ENCODE measurements at places on chromosomes 1 and 21.

GRCh38 chr1:206538086-206538770 is 30.9 kb downstream of the RASSF5 start:
- no peak for DNase-seq

GRCh38 chr21:41945982-41946381 is 7.8 kb downstream of the C2CD2 start:
- DNase-seq: no peak

GRCh38 chr21:20187028-20187427 is 811.2 kb upstream of the NCAM2 start:
- DNase-seq: no peak

- DNase-seq: no peak
Observed at GRCh38 chr1:43831851-43832250, 101.8 kb upstream of the ARTN start.

DNA sequence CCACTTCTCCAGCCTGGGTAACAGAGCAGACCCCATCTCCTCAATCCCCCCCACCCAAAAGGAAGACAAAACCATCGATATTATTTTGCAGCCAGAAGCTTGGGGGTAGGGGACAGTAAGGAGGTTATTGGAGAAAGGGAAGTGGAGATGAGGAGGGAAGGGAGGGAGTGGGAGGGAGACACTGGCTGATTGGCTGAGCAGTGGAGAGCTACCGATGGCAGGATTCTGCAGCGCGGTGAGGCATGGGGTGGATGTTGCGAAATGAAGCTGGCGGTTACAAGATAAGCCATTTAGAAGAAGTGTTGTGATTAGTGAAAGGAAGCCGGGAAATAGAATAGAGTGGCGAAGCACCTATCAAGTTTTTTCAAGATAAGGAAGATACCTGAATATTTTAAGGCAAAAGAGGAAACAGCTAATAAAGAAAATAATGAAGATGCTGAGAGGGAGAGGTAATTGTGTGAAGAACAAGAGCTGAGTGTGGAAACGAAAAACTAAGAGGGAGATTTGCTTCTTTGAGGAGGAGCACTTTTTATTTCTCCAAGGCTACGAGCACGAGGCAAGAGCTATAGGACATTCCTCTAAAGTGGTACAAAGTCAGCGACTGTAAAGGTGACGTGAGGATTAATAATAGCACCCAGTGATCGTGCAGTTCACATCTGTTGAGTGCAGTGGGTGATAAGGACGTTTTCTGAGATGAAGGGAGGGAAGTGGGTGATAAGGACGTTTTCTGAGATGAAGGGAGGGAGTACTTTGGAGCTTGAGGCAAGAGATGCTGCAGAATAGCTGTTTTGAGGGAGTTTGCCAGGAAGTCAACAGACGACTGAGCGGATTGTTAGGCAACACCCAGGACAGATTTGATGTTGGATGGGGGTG is 103.2 kb upstream of the KIF26B start:
- DNase-seq: no peak

DNA sequence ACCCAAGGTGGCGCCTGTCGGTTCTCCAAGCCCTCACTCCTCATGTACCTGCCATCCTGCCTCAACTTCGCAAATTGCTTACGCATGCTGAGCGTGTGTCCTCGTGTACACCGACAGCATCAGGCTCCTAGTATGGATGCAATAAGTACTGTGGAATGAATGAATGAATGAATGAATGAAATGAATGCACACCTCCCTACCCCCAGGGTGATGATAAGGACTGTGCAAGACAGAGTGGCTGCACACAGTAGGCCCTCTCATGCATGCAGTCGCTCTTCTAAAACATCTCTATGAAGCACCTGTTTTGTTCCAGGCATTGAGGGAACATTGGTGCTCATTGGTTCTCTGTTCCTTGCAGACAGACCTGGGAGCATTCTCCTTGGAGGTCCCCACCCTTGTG is 49.8 kb upstream of the H6PD start:
- DNase-seq: no peak

DNA sequence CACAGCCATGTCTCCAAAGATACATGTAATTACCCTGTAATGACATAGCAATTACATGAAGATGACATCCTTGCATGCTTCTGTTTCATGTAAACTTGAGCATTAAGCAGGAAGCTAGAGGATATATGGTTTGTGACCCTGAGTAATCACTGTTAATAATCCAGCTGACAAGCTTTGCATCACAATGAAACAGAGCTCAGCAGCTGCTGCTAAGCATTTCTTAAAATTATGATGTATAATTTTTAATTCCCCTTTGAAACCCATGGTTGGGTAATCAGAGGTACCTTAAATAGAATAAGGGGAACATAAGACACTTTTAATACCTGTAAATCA is 293.5 kb downstream of the NTNG1 start:
- DNase-seq: no peak

GRCh38 chr1:231147896-231148295 is 14.0 kb upstream of the TRIM67 start:
- DNase-seq: no peak

DNA sequence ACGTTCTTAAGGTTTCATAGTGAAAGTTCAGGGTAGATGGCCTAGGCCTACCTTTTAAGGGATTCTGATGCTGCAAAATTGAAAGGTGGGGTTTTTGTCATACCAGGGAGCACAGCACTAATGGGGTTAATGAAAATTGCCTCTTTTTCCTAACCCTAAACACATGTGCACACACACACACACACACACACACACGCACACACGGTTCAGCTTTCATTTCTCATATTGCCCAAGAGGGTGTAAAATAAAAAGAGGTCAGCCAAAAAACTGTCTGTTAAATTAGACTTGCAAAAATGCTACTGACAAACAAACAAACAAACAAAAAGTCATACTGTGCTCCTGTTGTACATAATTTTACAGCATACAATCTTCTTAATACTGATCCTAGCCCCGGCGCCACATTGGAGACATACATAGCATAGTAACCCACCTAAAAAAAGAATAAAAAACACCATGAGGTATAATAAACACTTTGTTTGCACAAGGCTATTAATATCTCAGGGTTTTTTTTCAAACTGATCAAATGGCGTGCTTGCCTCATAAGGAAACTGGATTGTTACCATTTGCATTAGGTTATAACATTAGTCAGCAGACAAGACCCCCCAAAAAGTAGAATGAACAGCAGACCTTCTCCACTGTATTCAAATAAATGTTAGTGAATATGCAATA is 69.1 kb downstream of the TGFB2 start:
- DNase-seq: no peak

DNA sequence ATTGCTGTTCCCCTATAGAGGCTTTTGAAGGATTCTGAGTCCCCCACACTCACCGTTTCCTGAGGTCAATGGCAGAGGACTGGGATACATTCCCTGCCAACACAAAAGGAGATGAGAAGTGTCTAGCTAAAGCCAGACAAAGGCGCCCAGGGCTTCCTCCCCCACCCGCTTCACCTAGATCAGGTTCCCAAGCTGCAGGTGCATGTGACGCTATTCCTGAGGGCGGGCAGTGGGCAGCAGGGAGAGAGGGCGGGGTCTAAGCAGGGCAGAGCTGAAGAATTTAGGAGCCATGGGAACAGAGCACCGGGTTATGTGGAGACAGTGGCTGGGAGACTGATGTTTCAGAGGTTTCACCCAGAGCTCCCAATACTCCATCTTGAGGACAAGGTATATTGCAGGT is 6.0 kb upstream of the ARHGEF2 start:
- DNase-seq: no peak

DNA sequence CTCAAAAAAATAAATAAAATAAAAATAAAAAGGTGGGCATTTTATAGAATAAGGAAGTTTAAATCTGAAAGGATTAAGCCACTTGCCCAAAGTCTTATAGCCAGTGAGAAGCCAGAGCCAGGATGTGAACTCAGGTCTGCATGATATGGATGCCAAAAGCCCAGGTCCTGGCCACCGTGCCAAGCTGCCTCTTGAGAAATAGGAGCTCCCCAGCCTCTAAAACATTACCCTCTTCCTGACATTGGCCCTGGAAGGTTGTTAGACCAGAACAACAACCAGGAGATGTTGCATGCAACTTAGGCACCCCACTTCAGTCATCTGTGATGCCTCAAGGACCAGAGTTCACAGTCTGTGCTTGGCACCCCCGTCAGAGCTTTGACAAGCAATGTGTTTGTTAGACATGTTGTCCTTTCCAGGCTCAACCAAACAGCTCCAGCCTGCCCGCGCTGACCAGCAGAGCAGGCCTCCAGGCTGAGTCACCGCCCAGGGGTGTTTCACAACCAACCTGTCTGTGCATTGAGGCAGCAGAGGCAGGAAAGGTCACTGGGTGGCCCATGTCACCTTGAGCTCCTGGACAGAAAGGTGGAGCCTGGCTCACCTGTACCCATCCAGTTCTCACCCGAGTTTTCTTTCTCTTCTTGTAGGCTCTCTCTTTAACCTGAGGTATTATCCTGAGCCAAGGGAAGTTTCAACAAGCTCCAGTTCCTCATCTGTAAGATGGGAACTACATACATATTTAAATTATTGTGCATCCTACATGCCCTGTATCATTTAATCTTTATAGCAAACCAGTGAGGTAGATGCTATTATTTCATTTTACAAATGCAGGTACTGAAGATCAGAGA is 14.9 kb upstream of the MED18 start:
- DNase-seq: no peak

- DNase-seq: no peak
Observed at GRCh38 chr1:182299728-182300616, 91.6 kb downstream of the GLUL start.

DNA sequence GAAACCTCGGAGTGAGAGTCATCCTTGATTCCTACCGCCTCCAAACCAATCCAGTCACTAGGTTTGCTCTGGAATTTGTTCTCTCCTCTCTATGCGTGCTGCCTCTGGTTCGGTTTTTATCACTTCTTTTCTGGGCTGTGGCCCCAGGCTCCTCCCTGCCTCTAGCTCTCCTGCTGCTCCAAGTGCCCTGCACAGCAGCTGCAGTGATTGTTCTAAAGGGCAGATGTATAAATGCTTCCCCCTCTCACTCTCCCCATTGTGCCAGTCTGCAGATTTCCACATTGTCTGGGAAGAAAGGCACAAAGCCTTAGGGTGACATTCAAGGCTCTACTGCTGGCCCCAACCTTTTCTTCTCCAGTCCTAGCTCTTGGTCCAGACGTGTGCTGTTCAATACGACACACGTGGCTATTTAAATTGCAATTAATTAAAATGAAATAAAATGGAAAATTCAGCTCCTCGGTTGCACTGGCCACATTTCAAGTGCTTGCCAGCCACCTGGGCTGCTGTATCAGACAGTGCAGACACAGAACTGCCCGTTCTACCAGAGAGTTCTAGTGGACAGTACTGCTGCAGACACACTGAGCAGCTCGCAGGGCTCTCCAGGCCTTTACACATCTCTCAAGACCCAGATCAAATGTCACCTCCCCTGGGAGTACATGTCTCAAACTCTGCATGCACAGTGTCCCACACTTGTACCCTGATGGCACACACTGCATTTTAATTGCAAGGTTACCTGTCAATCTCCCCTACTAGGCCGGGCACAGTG is 12.4 kb downstream of the TRIM62 start:
- no peak for DNase-seq

DNA sequence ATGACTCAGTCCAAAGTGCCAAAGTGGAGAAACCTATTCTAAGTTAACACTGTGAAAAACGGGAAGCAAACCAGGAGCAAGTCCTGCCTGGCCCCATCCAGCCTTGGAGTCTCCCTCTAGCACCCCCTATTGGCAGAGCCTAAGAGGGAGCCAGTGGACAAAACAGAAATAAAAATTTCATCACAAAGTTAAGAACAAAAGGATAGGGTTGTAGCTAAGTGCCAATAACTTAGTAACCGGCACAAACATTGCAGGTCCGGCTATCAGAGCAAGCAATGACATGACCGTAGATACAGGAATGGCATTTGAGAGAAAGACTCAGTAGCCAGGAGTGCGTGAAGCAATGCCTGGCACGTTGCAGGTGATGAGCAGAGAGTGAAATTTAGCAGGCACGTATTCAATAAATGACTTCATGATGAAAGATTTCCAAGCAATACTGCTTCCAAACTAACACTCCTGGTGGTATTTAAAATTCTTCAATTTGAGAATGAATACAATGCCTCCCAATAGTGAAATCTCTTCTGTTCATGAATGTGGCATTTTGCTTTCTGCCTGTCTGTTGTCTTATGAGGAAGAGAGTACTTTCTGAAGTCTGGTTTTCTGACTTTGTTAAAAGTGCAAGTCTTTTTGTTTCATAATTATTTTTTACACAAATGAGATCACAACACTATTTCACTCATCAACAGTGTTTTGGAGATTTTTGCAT is 391.0 kb downstream of the OMA1 start:
- DNase-seq: no peak

- DNase-seq: no peak
Observed at GRCh38 chr1:183721041-183721440, 67.9 kb upstream of the APOBEC4 start.

DNA sequence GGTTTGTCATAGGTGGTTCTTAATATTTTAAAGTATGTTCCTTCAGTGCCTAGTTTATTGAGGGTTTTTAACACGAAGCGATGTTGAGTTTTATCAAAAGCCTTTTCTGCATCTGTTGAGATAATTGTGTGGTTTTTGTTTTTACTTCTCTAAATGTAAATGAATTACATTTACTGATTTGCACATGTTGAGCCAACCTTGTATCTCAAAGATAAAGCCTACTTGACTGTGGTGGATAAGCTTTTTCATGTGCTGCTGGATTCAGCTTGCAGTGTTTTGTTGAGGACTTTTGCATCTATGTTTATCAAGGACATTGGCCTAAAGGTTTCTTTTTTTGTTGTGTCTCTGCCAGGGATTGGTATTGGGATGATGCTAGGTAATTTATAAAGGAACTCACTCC is 142.5 kb downstream of the PRDM2 start:
- DNase-seq: no peak

- DNase-seq: no peak
Observed at GRCh38 chr1:246181241-246181640, 325.8 kb downstream of the SMYD3 start.

GRCh38 chr1:64387389-64388285 is 82.3 kb upstream of the CACHD1 start:
- DNase-seq: no peak

- DNase-seq: peak; percentile 74
Observed at GRCh38 chr1:63920154-63921117, 146.6 kb downstream of the ROR1 start.

- DNase-seq: no peak
Observed at GRCh38 chr1:227869279-227869842, 53.9 kb downstream of the PRSS38 start.

DNA sequence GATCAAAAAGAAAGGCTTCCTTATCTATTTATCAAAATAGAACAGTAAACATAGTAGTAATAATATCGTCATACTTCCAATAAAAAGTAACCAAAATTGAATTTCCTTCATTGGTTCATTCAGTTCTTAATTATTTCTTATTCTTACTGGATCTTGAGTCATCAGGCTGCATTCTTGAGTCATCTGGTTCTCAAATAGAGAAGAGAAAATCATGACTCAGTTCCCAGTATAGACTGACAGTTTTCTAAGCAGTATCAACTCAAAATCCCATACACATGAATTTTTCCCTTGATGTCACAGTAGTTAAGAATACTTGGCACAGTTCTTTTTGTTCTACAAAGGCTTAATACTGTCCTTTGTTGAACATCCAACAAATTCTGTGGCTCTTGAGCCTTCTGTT is 626.9 kb upstream of the ADGRL4 start:
- peak; percentile 75 for DNase-seq

Data from fibroblast of skin of left quadriceps (primary cell).